Lung (tissue), 17 donors: ENCODE measurements at places on chromosomes 16 and 17.

GRCh38 chr17:31674305-31674704 lies 184.7 kb downstream of the COPRS start:
- DNase-seq: no peak

- DNase-seq: no peak
Observed at GRCh38 chr17:36578671-36579070, 13.0 kb upstream of the DHRS11 start.

GRCh38 chr16:72357910-72358309 lies 186.0 kb upstream of the PMFBP1 start:
- peak; percentile 76 for DNase-seq

GRCh38 chr16:19418200-19418599 lies 517 bp downstream of the TMC5 start:
- DNase-seq: no peak

- peak; percentile 12 for DNase-seq
Observed at GRCh38 chr17:6497496-6498221, 53.4 kb downstream of the PIMREG start.

GRCh38 chr16:3190949-3191353 lies 2.9 kb downstream of the OR1F1 start:
- no peak for DNase-seq

- DNase-seq: no peak
Observed at GRCh38 chr16:85664580-85665372, 24.0 kb downstream of the GINS2 start.

DNA sequence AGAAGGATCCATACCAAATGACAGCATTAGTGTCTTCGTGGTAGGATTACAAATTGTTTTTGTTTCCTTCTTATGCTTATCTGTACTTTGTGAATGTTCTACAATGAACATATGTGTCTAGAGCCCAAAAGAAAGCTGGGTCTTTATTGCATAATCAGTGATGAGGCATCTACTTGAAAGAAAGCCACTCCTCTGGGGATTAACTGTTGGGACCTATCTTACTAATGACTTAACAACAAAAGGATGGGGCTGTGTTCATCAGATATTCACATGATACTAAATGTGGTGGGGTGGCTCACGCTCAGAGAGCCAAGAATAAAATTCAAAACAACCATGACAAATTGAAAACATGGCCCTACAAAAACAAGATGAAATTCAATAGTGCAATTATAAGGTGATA lies 160.2 kb downstream of the RGS9 start:
- no peak for DNase-seq

DNA sequence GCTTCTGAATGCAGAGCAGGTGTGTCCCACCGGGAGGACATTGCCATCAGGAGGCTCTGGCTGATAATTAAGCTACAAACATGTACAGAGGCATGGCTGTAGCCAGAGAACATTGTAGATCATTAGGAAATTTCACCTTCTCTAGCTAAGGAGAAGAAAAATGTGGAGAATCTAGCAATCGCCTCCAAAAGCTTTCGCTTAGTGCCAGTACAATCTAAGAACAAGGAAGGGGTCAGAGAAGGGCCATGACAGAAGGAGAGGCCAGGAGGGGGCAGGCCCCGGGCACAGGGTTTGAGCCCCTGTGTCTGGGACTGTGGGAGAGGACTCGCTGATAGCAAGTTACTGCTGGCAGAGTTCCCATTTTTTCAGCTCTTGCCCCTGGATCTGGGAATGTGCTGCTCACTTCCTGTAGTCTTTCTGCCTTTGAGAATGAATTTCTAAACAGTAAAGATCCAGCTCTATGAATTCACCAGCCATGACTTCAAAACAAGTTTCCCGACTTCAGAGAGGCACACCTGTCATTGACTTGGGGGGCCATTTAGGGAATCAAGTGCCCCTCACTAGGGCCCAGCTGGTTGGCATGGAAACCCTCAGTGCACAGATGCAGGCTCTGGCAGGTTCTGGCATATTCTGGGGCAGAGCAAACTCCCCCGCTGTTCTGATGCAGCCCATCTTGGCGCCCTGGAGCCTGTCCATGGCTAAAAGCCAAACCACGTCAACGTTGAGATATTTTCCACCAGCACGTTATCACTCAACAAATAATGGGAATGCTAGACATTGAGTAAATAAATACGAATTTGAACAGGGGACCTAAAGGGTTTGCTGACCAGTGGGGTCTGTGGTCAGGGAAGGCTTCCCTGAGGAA lies 59.5 kb upstream of the CACNG4 start:
- peak; percentile 89 for DNase-seq

DNA sequence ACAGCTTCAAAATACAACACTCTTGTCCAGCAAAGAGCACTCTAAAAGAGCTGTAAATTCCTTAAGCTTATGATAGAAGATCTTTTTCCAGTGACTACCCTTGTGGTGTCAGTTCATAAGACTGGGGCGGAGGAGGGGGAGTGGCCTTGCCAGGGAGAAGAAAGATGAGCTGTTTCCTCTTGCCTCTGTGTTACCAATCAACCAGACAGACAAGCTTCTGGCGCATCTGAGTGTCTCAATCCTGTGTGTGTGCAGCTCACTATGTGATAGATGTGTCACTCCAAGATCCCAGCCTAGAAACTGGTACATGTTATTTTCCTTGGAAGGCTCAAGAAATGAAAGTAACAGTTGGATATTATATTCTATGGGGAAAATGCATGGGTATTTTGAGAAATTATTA lies 167.4 kb upstream of the CACNG3 start:
- DNase-seq: no peak

GRCh38 chr16:19754644-19755036 lies 36.6 kb downstream of the IQCK start:
- DNase-seq: no peak

DNA sequence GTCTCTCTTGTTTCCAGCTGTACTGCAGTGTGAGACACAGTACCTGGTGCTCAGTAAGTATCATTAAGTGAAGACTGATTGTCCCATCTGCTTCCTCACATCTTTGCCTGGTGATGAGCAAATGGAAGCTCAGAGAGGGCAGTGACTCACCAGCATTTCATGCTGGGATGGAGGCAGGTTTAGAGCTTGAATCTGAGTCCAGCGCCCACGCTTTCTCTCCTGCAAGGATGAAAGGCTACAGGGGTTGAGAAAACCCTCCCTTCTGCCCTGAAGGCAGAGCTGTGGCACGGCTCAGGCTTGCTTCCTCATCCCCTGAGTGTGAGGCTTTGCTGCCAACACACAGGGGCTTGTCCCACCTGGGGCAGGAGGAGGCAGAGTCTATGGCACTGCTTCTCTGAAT lies 1.5 kb upstream of the RNF112 start:
- DNase-seq: no peak

- DNase-seq: no peak
Observed at GRCh38 chr17:45129426-45129939, 2.8 kb downstream of the PLCD3 start.

GRCh38 chr16:84585886-84586285 lies 32.0 kb downstream of the COTL1 start:
- DNase-seq: no peak

GRCh38 chr17:82116246-82116645 lies 18.2 kb upstream of the FASN start:
- DNase-seq: no peak

- DNase-seq: no peak
Observed at GRCh38 chr17:9370467-9370866, 205.2 kb downstream of the STX8 start.

- no peak for DNase-seq
Observed at GRCh38 chr17:36068524-36068923, 4.5 kb downstream of the CCL18 start.

GRCh38 chr17:1179818-1180742 lies at the start of gene ABR:
ABR (minus strand) TSS chr17:1179981; CDS start chr17:1179727, 254 bp downstream.
- DNase-seq: no peak

GRCh38 chr17:57113656-57114055 lies 28.6 kb downstream of the AKAP1 start:
- DNase-seq: no peak

GRCh38 chr17:45692661-45693060 lies 91.5 kb upstream of the CRHR1 start:
- no peak for DNase-seq

- peak; percentile 73 for DNase-seq
Observed at GRCh38 chr17:35486920-35487732, 38.6 kb upstream of the SLFN13 start.

- no peak for DNase-seq
Observed at GRCh38 chr16:82700541-82701235, 73.9 kb downstream of the CDH13 start.

- no peak for DNase-seq
Observed at GRCh38 chr17:27665549-27665948, 34.6 kb downstream of the LGALS9 start.

- DNase-seq: no peak
Observed at GRCh38 chr17:3008336-3009288, 54.8 kb downstream of the OR1D5 start.

DNA sequence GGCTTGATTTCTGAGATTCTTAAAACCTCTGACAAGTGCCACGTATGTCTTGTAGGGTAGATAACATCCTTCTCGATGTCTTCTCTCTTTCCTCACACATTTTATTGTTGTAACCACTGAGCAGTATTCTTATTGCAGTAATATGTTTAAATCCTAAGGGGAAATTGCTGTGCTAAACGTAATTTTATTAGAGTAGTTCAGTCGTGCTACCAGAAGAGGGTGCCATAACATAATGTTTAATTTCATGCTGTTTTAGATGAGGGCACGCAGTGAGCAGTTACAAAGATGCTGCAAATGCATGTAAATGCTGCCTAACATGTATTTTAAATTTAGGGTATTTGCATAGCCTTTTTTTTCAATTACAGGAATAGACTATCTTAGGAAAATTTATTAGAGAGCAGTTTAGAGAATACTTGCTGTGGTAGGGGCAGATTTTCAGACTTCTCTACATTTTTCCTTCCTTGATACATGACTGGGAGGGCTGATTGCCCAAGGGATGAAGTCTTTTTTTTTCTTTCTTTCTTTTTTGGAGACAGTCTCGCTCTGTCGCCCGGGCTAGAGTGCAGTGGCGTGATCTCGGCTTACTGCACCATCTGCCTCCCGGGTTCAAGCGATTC lies 51.7 kb downstream of the GAN start:
- peak; percentile 80 for DNase-seq

- peak; percentile 68 for DNase-seq
Observed at GRCh38 chr16:70433458-70434103, 5.3 kb downstream of the ST3GAL2 start.
